ENCODE measurements at places on chromosomes 13 and 19.

DNA sequence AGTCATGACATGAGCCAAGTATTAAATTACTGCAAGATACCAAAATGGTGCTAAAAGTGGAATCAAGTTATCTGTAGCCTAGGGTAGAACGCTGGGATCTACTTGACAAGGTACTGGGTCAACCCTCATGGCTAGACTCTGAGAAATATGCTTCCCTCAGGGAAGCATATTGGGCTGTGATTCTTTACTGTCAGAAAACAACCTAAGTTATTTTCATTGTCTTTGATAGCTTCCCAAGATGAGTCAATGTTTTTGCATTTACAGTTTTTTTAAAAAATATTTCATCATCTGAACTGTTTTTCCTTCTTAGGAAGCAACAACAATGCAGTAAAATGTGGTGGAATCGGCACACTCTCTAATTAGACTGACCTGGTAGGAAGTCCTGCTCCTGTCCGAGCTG is 218.0 kb downstream of the RGCC start:
- no peak for DNase-seq

GRCh38 chr19:29212356-29212647 is 649 bp downstream of the UQCRFS1 start:
- no peak for DNase-seq

GRCh38 chr13:44212633-44213396 is 160.8 kb upstream of the SERP2 start:
- no peak for DNase-seq

DNA sequence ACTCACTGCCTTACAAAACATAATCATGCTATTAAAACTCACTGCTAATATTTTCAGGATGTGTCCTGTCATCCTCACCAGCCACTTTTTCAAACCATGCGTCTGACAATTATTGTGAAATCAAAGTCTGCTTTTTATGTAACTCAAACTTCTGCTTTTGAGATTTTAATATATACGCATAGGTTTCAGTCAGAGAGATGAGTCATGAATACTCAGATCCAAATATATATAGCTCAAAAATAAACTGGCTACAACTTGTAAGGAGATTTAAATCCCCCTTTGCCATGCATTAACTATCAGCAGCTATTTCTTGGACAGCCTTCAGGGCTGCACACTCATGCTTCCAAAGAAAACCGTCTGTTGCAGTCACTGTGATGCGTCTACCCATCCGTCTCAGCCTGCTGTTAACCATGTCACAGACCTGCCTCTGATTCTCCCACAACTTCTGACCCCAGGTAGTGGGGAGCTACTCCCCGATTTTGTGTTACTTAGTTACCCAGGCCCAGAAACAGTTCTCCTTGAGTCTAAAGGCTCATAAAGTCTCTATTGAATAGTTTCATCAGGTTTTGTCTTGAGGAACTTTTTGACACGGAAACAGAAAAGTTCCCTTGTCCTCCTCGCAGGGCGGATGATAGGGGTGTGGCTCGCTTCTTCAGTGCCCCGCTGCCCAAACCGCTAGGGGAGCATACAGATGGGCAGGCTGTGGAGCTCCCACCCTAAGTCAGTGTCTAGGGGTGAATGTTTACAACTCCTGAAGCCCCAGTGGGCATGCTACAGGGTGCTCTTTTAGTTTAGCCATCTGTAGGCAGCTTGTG is 33.8 kb upstream of the SGCG start:
- no peak for DNase-seq

DNA sequence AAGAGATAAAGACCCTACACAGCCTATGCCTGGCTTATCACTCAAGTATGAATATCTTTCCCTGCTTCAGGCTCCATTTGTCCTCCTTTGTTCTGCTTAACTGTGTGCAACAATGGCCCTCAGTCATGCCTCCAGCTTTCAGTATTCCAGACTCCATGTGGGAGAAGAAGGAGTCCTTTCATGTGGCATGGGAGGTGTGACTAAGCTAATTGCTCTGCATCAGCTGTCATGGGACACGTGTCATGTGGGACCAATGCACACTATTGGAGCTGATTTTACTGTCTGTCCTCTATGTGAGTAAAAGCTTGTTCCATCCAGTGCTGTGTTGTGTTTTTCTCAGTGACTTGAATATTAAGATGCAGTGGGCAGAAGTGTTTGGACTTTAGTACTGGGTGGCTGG is 1198.3 kb downstream of the OLFM4 start:
- no peak for DNase-seq
